ENCODE measurements at places on chromosomes 6 and 20.
A peak's percentile ranks its signal among the peaks of the same experiment; 100 is the strongest.

DNA sequence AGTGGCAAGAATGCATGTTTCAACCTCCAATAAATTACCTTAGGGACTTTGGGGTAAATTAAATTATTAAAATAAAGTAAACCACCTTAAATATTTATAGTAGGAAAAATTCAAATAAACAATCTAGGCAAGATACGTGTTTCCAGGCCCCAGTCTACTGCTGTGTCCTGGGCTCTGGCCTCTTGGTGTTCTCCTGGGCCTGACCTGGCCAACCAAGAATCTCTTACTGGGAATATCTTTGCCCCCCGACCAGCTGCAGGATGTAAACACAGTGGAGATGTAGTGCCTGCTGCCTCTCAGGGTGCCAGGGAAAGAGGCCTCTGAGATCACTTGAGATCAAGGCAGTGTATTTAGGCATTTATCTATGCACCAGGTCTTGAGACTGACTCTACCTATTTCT lies 11.7 kb upstream of the DSN1 start:
- DNase-seq, result no peak

DNA sequence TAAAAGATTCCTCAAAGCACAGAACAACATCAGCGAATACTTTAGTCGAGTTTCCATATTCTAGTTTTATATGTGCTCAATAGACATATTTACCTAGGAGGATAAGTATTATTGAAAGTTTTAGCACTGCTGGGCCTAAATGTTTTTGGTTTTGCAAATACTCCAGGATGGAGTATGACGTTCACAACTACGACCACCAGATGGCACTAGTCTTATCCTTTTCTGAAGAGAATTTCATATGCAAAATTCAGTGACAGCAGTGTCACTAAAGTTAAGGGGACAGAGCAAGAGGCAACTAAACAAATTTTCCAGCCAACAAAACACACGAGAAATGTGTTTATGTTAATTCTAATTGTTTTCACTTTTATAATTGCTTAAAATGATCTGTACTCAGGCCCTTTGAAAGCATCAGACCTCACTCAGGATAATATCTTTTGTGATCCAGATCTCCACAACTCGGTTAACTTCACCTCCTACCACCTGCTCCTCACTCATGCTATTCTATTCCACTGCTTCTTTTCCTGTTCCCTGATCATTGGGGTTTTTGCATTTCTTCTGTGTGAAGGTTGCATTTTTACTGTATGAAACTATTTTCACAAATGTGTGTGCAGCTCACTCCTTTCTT lies 220.8 kb downstream of the TRDN start:
- peak; percentile 85 for DNase-seq

DNA sequence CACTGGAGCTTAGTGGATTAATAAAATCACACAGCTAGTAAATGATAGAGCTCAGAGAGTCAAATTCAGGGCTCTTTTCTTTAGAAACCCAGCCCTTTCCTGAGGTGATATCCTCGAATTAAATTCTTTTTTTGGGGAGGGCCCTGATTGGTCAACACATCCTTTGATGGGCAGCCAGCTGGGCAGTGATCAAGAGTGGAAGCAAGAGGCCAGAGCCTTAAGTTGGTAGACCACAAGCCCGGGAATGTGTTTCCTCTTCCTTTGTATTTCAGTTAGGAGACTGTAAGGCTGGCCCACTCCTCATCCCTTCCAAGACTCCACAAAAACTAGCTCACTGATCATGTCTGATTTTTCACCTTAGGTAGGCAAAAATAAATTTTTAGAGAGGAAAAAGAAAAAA lies 640.5 kb downstream of the DHX35 start:
- no peak for DNase-seq

DNA sequence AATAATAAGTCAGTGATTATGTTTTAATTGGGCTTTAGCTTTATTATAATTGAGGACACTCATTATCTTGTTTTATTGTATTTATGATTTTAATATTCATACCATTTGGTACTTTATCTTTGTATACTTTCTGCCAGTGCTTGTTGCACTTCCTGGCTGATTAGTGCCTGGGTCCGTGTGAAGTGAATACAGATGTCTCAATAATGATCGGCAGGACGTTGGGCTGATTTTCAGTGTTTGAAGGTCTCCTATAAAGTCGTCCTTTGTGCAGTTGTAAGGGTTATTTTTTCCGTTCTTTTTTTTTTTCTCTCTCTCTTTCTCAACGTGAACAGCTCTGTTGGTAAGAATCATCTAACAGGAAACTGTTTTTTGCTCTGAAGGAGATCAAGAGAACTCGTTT lies 450.0 kb upstream of the POU3F2 start:
- no peak for DNase-seq

DNA sequence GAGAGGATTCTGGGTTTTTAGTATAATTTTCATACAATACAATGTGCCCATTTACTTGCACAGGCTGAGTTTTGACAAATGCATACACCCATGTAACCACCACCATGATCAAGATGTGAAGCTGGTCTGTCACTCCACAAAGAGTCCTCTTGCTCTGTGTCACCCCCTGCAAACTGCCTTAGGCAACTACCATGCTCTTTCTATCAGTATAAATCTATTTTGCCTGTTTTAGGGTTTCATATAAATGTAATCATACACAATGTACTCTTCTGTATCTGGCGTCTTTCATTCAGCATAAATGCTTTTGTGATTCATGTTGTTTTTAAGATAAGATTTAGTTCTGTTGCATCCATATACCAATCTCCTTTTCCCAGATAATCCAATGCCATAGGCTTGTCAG lies 181.9 kb upstream of the KCNG1 start:
- no peak for DNase-seq

DNA sequence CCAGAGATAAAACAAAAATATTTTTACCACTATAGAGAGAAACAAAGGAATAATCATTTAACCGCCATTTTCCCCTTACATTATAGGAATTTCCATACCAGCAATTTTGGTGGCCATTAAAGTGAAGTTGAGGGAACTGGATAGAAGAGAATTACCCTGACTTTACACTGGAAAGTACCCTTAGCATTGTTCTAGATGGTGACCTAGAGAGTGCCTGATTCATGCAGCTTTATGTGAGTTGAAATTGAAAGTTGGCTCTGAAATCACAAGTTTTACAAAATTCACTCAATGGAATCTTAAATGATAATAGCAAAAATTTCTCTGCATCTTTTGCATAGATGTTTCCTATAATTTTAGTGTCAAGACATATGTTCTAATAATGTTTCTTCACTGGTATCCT lies 55.7 kb upstream of the PREP start:
- no peak for DNase-seq

DNA sequence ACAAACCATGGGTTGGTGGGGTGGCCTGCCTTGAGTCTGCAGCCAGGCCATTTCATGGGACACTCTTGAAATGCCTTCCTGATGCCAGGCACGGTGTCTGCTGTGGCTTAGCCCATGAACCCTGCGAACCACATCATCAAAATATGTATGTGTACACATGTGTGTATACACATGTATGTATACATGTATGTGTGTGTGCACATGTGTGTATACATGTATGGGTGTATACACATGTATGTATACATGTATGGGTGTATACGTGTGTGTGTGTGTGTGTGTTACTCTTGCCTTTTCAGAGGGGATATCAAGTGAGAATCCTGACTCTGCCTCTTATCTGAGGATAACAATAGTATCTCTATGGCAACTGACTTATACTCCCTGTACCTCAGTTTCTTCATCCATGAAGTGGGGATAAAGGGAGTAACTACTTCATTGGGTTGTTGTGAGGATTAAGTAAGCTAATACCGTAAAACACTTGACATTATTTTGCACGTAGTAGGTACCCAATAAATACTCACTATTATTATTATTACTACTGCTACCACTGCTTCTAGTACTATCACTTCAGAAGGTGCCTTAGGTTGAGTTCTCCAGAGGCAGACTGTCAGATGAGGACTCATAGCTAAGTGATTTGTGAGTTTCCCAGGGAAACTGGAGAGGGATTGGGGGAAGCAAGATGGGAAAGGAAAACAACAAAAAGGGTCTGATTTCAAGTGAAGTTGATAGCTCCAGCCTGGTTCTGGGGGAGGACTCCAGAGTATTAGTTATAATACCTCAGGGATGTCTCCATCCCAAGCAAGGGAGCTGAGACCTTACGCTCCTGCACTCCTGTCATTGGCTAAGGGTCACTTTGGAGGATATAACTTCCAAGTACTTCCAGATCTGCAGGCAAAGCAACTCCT lies 110.5 kb downstream of the VEGFA start:
- no peak for DNase-seq

GRCh38 chr6:110703906-110704594 lies 111.2 kb downstream of the CDK19 start:
- DNase-seq, result no peak

DNA sequence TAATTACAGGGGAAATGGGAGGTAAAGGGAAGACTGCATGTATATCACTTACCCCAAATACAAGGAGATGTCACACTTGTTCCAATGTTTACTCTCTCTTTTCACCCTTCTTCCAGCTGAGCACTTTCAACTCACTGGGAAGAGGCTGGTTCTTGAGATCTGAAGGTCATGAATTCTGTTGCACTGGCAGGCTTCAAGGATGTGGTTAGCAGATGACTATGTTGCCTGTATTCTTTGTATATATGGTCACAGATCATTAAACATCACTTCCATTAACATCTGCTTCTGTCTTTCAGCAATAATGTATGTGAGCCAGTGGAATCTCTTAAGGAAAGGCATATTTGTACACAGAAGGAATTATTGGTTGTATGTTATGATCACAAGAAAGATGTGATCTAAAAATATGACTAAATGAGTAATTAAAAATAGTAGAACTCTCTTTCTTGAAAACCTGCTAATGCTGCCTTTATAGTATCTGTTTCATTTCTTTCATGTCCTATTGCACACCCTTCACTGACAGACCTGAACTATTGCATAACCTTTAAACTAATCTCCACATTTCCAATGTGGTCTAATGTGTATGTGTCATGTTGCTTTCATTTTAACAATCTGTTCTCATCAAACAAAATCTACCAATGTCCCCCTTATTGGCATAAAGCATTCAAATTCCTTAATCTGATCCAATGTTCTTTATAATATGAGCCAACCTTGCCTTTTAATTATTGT lies 131.4 kb upstream of the EPHA7 start:
- no peak for DNase-seq

GRCh38 chr6:12037798-12038197 lies 25.7 kb downstream of the HIVEP1 start:
- no peak for DNase-seq

DNA sequence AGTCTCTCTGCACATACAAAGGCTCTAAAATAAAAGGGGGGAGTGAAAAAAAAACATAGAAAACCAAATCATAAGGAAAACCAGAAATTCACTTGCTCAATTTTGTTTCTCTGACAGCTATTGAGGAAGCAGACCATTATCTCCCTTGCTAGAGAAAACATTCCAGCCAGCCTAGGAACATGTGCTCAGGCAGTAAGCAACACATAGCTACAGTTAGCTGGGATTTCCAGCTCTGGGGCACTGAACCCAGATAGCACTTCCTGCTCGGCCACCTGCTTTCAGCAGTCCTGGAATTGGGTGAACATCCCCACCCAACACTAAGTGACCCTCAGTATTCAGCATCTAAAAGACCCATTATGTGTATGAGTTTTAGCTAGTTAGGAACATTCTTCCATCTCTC lies 61.3 kb downstream of the TNFRSF21 start:
- DNase-seq, result no peak

- no peak for DNase-seq
Measured at GRCh38 chr6:8325743-8326142, 109.6 kb downstream of the SLC35B3 start.

DNA sequence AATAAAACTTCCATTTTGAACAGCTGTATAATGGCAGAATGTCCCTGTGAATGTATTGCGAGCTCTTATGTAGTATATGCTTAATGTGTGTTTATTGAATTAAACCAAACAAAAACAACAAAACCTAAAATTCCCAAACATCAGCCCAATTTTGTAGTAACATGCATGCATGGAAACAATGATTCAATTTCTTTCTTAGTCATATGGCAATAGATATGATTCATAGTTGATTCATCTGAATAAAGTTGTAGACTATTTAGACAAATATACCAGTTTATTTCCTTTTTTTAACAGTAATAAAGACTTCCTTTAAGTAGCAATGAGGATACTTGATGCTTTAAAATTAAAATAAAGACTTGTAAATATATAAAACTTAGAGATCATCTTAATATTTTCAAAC lies 670.6 kb downstream of the CD109 start:
- DNase-seq, result no peak

- peak; percentile 91 for DNase-seq
Measured at GRCh38 chr6:164098857-164099267, 684.3 kb downstream of the QKI start.

GRCh38 chr20:11260611-11261010 lies 586.8 kb upstream of the JAG1 start:
- DNase-seq, result no peak

- DNase-seq, result no peak
Measured at GRCh38 chr20:49034070-49034732, 11.9 kb upstream of the CSE1L start.

- DNase-seq, result no peak
Measured at GRCh38 chr6:3072798-3073197, 4.5 kb downstream of the RIPK1 start.

- DNase-seq, result no peak
Measured at GRCh38 chr20:62451156-62451767, 23.9 kb upstream of the RBBP8NL start.

DNA sequence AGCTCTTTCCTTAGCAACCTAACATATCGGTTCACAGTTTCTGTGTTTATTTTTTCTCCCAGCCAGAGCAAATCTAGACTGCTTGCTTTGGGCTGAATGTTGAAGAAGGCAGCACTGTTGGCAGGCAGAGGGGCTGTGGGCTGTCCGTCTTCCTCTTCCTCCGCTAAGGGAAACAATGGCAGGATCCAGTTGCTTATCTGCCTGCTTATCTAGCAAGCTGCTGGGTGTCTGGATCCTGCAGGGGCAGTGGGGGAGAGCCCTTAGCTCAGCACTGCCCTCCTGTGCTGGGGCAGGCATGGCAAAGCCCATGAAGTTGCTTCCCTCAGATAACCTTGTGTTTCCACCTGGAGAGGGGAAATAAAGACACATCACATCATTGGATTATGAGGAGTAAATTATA lies 92.7 kb upstream of the CD93 start:
- no peak for DNase-seq

DNA sequence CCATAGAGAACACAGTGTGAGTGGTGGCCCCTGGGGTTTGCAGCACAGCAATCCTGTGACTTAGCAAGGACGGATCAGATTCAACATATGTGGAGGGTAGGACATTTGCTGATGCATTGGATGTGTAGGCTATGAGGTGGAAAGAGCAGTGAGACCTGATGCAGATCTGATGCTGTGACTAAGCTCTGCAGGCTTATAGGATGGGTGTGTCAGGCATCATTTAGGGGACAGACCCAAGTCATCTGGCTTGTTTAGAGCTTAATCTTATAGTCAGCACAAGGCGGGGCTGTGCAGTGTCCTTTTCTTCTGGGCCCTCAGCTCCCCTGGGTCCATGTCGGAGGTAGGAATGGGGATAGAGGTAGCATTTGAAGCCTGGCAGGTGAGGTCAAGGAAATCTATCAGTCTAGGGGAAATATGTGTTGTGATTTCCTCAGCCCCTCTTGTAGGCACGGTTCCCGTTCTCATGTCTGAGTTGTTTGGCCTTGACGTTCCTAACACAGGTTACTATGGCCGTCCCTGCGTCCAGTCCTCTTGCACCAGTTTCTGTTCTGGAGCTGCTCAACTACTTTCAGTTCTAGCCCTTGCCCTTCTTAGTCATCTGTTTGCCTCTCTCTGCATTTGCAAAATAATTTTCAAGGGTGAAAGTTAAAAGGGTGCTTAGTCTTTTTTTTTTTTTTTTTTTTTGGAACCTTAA lies 15.6 kb upstream of the MAPRE1 start:
- no peak for DNase-seq

Data from eye (tissue), 1 donor.